ENCODE measurements at places on chromosomes 2 and 18.

DNA sequence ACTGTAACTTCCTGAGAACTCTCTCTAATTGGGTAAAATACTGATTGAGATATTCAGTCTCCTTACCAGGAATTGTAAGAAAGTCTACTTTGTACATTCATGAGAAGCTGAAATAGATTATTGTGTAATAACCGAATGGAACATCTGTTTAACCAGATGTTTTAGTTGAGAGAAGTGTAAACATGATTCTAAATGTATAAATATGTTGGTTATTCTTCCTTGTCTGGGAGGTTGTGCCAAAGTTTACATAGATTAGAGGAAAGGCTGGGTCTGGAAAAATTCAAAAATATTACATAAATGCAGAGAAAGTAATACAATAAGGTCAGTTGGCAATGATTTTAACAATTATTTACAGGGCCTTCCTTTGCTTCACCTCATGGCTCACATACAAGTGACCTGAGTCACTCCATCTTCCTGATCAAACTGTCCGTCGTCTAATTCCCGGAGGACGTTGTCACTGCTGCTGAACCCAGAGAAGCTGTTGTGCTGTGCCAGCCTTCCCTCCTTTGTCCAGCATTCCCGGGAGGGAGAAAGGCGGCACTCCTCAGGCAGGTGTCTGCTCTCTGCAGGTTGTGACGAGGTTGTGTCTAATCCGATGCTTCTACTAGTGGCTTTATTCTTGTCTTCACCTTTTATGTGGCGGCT, 55.9 kb downstream of the MOB4 start:
- DNase-seq = no peak

- no peak for DNase-seq
These were observed 5.9 kb downstream of the SCYGR3 start for GRCh38 chr2:227608561-227609338.

- DNase-seq = no peak
These were observed 26.9 kb downstream of the GALM start for GRCh38 chr2:38692636-38693318.

- DNase-seq = no peak
These were observed 313.1 kb downstream of the PLCL1 start for GRCh38 chr2:198117406-198118041.

- DNase-seq = no peak
These were observed 105.4 kb upstream of the LCLAT1 start for GRCh38 chr2:30341500-30342267.

Data from left renal pelvis (tissue), 4 donors.